Activated T-helper 2 cell treated with anti-CD3 and anti-CD28 coated beads, Interferon-gamma antibody, Interleukin-2, Interleukin-4, amounts not matched to agents 10 μg/mL and 5 μg/mL and 100 μg/mL, durations not matched to agents 14 hours and 24 hours and 36 hours (primary cell): ENCODE measurements at places on chromosomes 7 and 10.

GRCh38 chr10:62772186-62772974, 32.1 kb upstream of the ADO start:
- no peak for DNase-seq

DNA sequence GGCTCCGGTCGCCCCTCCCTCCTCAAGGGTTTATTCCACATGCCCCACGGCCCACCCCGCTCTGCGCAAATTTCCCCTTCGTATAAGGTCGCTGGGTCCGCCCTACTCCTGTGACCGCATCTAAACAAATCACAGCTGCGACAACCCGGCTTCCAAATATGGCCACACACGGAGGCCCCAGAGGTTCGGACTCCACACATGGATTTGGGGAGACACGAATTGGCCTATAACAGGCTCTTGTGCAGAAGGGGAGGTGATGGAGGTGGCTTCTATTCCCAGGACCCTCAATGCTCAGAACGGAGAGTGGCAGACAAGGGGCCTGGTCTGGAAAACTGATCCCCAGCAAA, 90.1 kb downstream of the FOXL3 start:
- DNase-seq, result no peak

- no peak for DNase-seq
Observed at GRCh38 chr7:112334366-112334765, 115.9 kb upstream of the IFRD1 start.

DNA sequence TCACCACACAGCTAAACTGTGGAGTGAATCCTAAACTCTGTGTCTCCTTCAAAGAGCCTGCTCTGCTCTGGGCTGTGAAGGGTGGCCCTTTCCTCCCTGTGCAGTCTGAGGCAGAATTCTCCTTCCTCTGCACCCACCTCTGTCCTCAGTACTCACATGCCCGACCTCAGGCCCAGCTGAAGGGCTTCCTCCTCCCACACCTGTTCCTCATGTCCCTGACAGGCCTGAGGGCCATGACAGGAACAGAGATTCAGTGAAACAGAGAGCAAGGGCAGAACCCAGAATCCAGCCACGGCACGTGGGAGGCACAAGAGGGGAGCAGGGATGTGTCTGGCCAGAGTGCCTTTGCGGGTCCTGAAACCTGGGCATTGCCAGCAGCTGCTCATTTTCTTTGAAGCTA, 13.9 kb downstream of the CREB3L2 start:
- DNase-seq, result no peak

DNA sequence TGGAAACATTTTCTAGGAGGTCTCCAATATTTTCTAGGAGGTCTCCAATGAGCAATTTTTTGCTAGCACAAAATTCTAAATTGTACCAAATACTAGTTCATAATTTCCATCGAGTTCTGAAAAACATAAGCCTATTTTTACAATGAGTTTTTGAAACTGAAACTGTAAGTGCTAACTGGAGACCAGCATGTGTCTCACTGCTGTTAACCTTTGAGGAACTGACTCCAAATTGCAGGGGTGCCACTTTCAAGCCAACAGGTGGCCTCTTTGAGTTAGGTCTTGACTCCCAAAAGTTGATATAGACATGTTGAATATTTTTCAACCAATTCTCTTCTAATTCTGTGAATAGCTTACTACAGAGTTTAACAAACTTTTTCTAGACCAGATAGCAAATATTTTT, 58.8 kb downstream of the CAV1 start:
- DNase-seq, result no peak

DNA sequence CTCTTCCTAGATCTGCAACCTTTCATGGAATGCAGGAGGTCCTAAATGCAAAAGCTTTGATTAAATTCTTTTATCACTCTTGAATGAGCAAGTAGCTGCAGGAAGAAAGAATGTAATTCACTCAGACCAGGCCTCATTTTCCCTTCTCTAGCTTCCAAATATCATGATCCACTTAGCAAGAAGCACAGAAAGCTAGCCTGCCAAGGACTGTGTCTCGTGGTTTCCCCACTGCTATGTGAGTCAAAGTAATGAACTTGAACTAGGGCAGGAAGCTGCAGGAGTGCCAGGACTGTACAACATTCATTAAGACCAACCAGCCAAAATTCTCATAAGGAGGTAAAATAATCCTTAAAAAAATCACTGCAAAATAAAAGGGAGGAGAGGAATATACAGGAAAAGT, 379.2 kb downstream of the CALN1 start:
- no peak for DNase-seq

GRCh38 chr7:138958391-138958956, 22.7 kb downstream of the KIAA1549 start:
- DNase-seq, result no peak

DNA sequence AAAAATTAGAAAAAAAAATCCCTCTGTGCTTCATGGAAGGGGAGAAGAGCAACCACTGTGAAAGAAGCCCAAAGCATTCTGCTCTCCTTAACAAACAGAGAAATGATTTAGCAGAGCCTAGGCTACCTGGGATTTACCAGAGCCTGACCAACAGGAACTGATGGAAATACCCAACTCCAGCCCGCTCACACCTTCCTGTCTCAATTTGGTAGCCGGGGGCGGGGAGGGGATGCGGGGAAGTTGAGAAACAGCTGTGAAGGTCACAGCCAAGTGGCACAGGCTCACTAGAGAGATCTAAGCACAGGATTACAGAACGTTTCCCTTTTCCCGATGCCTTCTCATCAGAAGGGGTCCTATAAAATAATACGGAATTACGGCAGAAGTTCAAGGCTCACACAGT, 17.6 kb downstream of the RSU1 start:
- no peak for DNase-seq

DNA sequence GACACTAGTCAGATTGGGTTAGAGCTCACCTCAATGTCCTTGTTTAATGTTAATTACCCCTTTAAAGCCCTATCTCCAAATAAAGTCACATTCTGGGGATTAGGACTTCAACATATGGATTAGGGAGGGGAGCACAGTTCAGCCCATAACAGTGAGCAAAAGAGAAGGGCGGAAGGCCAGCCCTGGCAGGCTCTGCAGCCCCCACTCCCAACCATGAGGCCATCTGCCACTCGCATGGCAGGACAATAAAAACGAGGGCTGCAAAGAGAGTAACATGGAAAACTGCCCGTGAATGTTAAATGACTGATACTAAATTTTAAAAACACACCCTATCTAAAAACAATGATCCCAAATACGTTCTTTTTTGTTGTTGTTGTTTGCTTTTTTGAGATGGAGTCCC, 38.7 kb downstream of the RGS10 start:
- no peak for DNase-seq

GRCh38 chr10:71302874-71303568, 16.0 kb upstream of the SLC29A3 start:
- DNase-seq, result no peak

- no peak for DNase-seq
Observed at GRCh38 chr10:132690821-132691610, 94.9 kb downstream of the NKX6-2 start.

DNA sequence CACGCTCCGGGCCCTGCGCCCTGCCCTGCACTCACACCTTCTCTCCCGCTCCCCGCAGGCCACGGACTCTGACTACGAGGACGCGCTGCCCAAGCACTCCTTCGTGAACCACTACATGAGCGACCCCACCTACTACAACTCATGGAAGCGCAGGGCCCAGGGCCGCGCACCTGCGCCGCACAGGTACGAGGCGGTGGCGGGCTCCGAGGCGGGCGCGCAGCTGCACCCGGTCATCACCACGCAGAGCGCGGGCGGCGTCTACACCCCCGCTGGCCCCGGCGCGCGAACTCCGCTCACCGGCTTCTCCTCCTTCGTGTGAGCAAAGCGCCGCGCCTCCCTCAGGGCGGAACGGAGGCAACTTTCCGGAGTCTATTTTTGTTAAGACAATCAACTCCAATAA, 417.0 kb upstream of the FOXK1 start:
- no peak for DNase-seq

DNA sequence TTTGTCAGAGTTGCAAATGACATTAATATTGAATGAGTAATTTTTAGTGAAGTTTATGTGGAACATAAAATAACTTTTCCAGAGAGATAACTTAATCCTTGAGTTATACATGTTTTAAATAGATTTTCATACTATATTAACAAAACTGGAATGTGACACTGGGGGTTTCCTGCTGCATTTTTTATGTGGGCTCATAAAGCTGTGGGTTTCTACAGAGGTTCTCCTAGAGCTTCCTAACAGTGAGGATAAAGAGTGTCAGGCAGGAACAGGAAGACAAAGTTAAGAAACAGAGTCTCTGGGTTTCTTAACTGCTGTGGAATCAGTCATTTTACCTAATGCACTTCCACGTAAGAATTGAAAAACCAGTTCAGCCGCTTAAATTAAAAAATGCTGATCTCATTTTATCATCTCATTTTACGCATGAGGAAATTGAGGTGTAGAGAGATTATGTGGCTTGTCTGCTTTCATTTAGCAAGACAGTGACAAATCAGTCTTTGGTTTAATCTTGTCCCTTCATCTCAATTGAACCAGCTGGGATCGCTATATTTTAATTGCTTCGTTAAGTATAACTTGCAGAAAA, 5.0 kb downstream of the CD36 start:
- no peak for DNase-seq
